Activated naive CD8-positive, alpha-beta T cell treated with anti-CD3 and anti-CD28 coated beads, Interleukin-2, amount 10 ng/mL, durations not matched to agents 7 days and 5 days (primary cell): ENCODE measurements at places on chromosomes 3 and 15. TPM values are rescaled to one million over a fixed set of nuclear protein-coding genes. Genes with fewer than 3 reads are reported as not detected.
A peak's percentile ranks its signal among the peaks of the same experiment; 100 is the strongest.

Gene WNT7A
- total RNA-seq, result 1.5 TPM

Gene SV2B
- 0.08 TPM for total RNA-seq

Gene GRM2
- total RNA-seq, result 1.4 TPM

Gene FURIN
- 63.5 TPM for total RNA-seq

Gene PRSS50
- total RNA-seq, result not detected

- DNase-seq, result no peak
- peaks cover 30% of the 10 kb centered on the region for H3K4me1 ChIP-seq
- H3K27me3 ChIP-seq, result no peaks in the 10 kb centered on the region
- H3K4me3 ChIP-seq, result peak overlapping the region; percentile 97
These were observed 1.5 kb downstream of the ATG3 start for GRCh38 chr3:112560307-112560706.

- peaks cover 6% of the 10 kb centered on the region for H3K27me3 ChIP-seq
- no peak for DNase-seq
- no peaks in the 10 kb centered on the region for H3K36me3 ChIP-seq
These were observed 11.1 kb upstream of the PLXND1 start for GRCh38 chr3:129617381-129618185.

- no peak overlapping the region for H3K4me3 ChIP-seq
- no peak overlapping the region for H3K27ac ChIP-seq
- H3K27me3 ChIP-seq, result peaks cover 73% of the 10 kb centered on the region
- peaks cover 2% of the 10 kb centered on the region for H3K4me1 ChIP-seq
These were observed 13.8 kb downstream of the ZIC4 start for GRCh38 chr3:147392625-147392946.

DNA sequence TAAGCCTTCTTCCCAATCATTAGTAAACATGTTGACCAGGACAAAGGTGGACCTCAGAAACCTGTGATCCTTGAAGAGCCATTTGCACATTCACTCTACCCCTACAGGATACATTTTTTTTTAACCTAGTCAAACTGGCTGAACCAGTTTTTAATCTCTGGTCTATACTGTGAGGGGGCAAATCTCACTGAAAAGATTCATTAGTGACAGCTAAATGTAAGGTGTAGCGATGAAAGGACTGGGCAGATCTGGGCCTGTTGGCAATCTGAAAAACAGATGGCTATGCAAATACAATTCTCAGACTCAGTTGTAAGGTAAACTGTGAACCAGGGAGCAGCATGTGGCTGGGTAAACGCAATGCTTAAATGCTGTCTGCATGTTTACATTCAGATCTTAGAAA lies 75.6 kb upstream of the SNTN start:
- H3K4me3 ChIP-seq, result no peak overlapping the region
- DNase-seq, result no peak
- no peak overlapping the region for H3K27ac ChIP-seq
- H3K27me3 ChIP-seq, result no peaks in the 10 kb centered on the region
- H3K4me1 ChIP-seq, result no peaks in the 10 kb centered on the region

- no peak overlapping the region for H3K27ac ChIP-seq
- H3K36me3 ChIP-seq, result no peaks in the 10 kb centered on the region
- H3K4me3 ChIP-seq, result no peak overlapping the region
- H3K4me1 ChIP-seq, result no peaks in the 10 kb centered on the region
- no peak for DNase-seq
These were observed 50.8 kb upstream of the PLAAT1 start for GRCh38 chr3:193190146-193190786.

- no peaks in the 10 kb centered on the region for H3K36me3 ChIP-seq
- no peak for DNase-seq
- no peak overlapping the region for H3K27ac ChIP-seq
These were observed 11.9 kb upstream of the SH3GL3 start for GRCh38 chr15:83435202-83435601.

- peak; percentile 49 for DNase-seq
- H3K36me3 ChIP-seq, result peaks cover 1% of the 10 kb centered on the region
- H3K4me3 ChIP-seq, result peak overlapping the region; percentile 55
- H3K27ac ChIP-seq, result peak overlapping the region; percentile 79
- peaks cover 33% of the 10 kb centered on the region for H3K4me1 ChIP-seq
These were observed 2.9 kb downstream of the SHOX2 start for GRCh38 chr3:158103081-158103886.

- no peak for DNase-seq
- H3K4me3 ChIP-seq, result no peak overlapping the region
- no peaks in the 10 kb centered on the region for H3K4me1 ChIP-seq
- peaks cover 17% of the 10 kb centered on the region for H3K27me3 ChIP-seq
- H3K27ac ChIP-seq, result no peak overlapping the region
These were observed 82.8 kb downstream of the DUT start for GRCh38 chr15:48414015-48414414.

DNA sequence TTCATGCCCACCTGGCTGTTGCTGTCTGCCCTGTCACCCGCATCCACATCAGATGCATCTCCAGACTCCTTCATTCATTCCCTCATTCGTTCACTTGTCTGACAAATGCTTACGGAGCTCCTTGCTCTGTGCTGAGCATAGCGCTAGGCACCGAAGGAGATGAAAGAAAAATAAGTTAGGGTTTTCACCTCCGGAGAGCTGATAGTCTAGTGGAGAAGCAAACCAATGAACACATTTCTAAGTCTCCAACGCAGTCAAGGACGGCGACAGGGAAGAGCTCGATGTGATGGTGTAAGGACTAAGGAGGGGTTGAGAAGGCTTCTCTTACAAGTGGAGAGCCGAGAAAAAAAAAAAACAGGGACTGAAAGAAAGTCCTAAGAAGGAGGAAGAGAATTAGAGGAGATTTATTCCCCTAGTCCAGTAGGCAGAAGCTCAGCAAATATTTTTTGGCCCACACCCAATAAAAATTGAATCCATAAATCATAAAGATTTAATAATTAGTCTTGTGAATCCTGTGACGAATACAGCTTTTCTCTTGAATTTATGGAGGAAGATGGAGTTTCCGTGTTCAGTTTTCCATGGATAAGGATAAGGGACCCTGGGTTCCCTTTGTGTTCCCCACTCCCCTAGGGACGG lies 127.2 kb upstream of the DLG1 start:
- no peak overlapping the region for H3K27ac ChIP-seq
- H3K4me3 ChIP-seq, result no peak overlapping the region
- no peaks in the 10 kb centered on the region for H3K36me3 ChIP-seq
- H3K27me3 ChIP-seq, result peaks cover 17% of the 10 kb centered on the region

DNA sequence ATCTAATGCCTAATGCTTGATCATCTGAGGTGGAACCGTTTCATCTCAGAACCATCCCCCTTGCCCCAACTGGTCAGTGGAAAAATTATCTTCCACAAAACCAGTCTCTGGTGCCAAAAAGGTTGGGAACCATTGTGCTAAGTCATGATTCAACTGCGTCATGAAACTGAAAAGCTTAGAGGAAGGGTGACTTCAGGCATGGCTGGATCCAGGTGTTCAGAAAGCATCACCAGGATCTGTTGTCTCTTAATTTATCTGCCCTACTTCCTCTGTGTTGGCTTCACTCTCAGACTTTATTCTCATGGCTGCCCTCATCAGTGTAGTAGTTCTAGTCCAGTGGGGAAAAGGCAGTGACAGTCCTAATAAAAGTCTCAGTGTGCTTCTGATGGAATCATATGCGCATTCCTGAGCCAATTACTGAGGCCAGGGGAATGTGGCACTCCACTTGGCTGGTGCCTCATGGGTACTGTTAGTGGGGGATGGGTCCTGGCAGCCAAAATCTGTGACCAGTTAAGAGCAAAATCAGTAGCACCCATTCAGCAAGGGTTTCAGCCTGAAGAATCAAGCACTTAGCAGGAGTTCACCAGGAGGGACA lies 110.3 kb downstream of the WNT5A start:
- DNase-seq, result no peak
- H3K27ac ChIP-seq, result no peak overlapping the region
- no peak overlapping the region for H3K4me3 ChIP-seq
- H3K27me3 ChIP-seq, result no peaks in the 10 kb centered on the region
- H3K36me3 ChIP-seq, result no peaks in the 10 kb centered on the region
- H3K4me1 ChIP-seq, result no peaks in the 10 kb centered on the region

DNA sequence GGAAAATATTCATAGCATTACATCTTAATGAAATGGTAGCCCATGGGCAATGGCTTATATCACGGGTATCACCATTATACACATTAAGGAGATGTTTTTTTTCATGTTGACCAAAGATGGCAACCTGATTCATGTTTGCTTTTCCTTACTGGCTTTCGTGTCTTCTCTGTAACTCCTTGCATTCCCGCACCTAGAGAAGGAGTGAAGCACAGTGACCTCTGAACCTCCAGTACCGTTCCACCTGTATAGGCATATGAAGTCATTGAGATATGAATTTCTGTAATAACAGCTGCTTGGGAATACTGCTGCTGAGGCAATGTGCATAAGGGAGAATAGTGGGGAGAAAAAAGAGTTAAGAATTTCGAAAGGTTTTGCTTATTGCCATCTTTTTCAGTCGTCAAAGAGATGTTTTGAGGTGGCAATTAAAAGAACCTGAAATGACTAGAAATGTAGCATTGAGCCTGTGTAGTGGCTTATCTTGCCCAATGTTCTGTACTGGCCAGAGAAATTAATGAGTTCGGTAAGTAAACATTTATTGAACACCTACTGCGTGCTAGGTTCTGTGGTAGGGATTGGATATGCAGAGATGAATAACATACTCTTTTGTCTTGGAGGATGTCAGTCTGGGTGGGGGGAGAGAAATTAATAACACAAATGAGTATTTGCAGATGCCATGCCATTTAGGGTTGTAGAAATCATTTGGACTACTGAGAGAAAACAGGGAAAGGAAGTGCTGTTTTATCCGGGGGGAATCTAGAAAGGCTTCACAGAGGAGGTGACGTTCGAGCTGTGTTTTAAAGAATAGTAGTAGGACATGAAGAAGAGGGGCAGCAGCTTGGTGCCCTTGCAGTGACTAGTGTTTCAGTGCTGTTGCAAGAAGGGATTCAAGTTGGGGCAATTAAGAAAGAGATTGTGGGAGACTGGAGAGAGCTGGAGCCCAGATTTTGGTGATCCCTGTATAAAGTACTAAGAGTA lies 2.5 kb downstream of the FEM1B start:
- H3K36me3 ChIP-seq, result peaks cover 16% of the 10 kb centered on the region
- peak overlapping the region; percentile 22 for H3K27ac ChIP-seq
- peaks cover 30% of the 10 kb centered on the region for H3K4me1 ChIP-seq
- H3K27me3 ChIP-seq, result no peaks in the 10 kb centered on the region
- H3K4me3 ChIP-seq, result peak overlapping the region; percentile 96
- no peak for DNase-seq

GRCh38 chr3:158313338-158313927 lies 203.5 kb downstream of the RSRC1 start:
- peaks cover under 1% of the 10 kb centered on the region for H3K27me3 ChIP-seq
- DNase-seq, result no peak
- peaks cover 2% of the 10 kb centered on the region for H3K36me3 ChIP-seq

DNA sequence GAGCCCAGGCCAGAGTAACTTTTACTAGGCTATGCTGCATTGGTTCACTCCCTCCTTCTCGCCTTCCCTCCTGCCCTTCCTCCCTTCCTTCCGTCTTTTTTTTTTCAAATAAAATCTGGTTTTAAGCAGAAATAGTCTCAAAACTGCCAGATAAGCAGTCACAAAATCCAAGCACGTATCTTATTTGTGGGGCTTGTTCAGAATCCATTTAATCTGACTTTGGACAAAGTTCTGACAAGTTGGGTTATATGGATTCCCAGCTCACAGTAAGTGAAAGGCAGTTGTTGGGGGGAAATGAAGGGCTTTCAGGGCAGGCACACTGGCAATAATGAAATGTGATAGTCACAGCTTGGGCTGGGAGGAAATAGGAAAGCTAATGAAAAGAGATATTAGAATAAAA lies 32.0 kb upstream of the PLXND1 start:
- DNase-seq, result no peak
- no peak overlapping the region for H3K4me3 ChIP-seq
- no peak overlapping the region for H3K27ac ChIP-seq
- no peaks in the 10 kb centered on the region for H3K4me1 ChIP-seq

Gene UPK1B
- total RNA-seq, result not detected

DNA sequence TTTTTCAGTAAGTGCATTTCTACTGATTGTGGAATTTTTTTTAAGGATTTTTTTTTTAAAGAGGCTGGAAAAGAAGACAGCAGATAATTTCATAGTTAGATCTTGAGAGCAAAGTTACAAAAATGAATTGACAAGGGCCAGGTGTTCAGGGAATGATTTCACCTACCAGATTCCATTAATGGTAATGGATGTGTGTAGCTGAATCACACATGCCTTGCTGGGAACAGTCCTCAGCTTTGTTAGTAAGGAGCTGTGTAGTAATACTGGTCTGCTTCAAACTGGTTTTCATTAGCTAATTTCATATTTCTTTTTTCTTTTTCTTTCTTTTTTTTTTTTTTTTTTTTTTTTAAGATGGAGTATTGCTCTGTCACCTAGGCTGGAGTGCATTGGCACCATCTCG lies 16.0 kb downstream of the NR1D2 start:
- DNase-seq, result no peak
- no peak overlapping the region for H3K27ac ChIP-seq

- no peaks in the 10 kb centered on the region for H3K36me3 ChIP-seq
- H3K27ac ChIP-seq, result no peak overlapping the region
- DNase-seq, result no peak
- no peak overlapping the region for H3K4me3 ChIP-seq
These were observed 65.4 kb downstream of the IQCH start for GRCh38 chr15:67319961-67320360.

GRCh38 chr3:45635475-45636256 lies 41.1 kb downstream of the LIMD1 start:
- no peaks in the 10 kb centered on the region for H3K27me3 ChIP-seq
- H3K36me3 ChIP-seq, result peaks cover 36% of the 10 kb centered on the region
- no peak overlapping the region for H3K4me3 ChIP-seq
- H3K27ac ChIP-seq, result no peak overlapping the region

DNA sequence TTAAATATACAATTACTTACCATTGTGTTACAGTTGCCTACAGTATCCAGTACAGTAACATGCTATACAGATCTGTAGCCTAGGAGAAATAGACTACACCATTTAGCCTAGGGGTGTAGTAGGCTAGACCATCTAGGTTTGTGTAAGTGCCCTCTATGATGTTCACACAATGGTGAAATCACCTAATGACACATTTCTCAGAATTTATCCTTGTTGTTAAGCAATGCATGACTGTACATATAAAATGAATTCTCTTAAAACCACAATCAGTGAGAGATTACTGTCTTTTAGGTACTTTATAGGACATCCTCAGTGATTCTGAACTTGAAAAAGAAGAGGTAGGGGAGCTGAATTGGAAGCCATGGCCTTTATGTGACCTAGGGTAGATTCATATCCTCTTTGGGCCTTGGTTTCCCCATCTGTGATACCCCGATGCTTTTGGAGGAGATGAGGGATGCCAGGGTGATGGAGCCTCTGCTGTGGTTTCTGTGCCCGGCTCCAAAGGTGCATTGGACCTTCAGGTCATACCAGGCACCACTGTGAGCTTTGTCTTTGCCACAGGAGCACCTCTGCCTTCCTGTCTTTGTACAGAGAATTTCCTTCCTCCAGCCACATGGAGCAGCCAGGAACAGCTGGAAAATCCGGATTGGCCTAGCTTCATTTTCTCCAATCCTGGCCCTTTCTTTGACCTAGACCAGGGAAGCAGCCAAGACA lies 51.9 kb upstream of the FLNB start:
- H3K27me3 ChIP-seq, result no peaks in the 10 kb centered on the region
- DNase-seq, result no peak
- H3K4me3 ChIP-seq, result no peak overlapping the region
- no peak overlapping the region for H3K27ac ChIP-seq
- H3K4me1 ChIP-seq, result peaks cover 5% of the 10 kb centered on the region
- H3K36me3 ChIP-seq, result no peaks in the 10 kb centered on the region

- no peak overlapping the region for H3K4me3 ChIP-seq
- no peak for DNase-seq
- H3K27ac ChIP-seq, result no peak overlapping the region
- H3K36me3 ChIP-seq, result no peaks in the 10 kb centered on the region
- no peaks in the 10 kb centered on the region for H3K4me1 ChIP-seq
These were observed 199.7 kb upstream of the CNTN3 start for GRCh38 chr3:74814181-74814580.

- H3K36me3 ChIP-seq, result no peaks in the 10 kb centered on the region
- no peak overlapping the region for H3K27ac ChIP-seq
- no peak overlapping the region for H3K4me3 ChIP-seq
- H3K27me3 ChIP-seq, result peaks cover 4% of the 10 kb centered on the region
These were observed 324.6 kb upstream of the PROK2 start for GRCh38 chr3:72109327-72110259.
